ENCODE measurements at places on chromosomes 7 and 10.
A peak's percentile ranks its signal among the peaks of the same experiment; 100 is the strongest.

DNA sequence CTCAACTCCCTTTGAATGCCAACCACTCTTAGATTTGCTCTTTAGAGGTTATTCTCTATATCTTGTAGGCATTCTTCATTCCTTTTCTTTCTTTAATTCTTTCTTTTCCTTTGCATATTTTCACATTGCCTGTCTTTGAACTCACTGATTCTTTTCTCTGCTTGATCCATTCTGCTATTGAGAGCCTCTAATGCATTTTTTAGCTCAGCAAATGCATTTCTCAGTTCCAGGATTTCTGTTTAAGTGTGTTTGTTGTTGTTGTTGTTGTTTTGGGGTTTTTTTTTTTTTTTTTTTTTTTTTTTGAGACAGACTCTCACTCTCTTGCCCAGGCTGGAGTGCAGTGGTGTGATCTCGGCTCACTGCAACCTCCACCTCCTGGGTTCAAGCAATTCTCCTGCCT, 71.6 kb downstream of the FBXL13 start:
- no peak for DNase-seq

DNA sequence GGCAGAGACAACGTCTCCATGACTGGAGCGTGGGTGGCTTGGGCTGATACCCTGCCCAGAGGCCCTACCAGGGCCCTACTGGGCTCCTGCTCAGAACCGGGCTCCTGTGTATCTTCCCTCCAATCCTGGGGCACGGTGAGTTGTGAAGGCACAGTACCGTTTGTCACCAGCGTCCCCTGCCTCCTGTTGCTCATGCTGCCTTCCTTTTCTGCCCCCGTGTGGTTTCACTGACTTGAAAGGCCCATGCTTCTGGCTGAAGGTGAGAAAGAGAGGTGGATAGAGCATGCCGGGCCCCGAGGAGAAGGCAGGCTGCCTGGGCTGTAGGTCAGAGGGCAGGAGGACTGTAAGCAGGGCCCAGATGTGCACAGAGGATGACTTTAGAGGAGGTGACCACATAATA, 9.1 kb upstream of the DMBT1 start:
- peak; percentile 38 for DNase-seq

DNA sequence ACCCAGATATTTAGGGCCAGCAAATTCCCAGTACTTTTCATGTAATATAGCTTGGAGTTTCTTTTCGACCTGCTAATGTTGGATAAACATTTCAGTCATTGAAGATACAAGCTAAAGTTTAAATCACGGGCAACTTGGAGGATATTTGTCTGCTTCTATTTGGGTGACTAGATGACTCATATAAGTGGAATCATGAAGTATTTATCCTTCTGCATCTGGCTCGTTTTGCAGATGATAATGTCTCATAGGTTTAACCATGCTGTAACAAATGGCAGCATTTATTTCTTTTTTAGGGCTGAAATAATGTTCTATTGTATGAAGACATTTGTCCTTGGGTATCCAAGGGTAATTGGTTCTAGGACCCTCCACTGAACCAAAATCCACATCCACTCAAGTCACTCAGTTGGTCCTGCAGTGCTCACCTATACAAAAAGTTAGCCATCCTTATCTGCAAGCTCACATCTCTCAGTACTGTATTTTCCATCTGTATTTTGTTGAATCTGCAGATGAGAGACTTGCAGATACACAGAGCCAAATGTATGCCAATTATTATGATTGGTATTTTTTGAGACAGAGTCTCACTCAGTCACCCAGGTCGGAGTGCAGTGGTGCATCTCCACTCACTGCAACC, 187.2 kb upstream of the CSTF2T start:
- DNase-seq = no peak

GRCh38 chr7:67462781-67463191, 466.2 kb downstream of the TYW1 start:
- DNase-seq = peak; percentile 27

DNA sequence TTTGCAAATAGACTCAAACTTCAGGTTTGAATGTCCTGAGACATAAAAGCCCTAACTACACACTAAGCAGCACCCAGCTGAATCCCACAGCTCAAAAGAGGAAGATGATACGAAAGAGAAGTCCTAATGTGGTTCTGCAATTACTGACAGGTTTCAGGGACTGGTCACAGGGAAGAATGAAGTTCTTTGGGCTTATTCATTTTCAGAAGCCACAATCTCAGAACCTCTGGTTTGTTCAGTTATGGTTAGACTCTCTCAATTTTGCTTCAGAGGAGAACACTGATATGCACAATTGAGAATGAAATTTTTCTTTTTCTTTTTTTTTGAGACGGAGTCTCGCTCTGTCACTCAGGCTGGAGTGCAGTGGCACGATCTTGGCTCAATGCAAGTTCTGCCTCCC, 94.6 kb upstream of the FAM180A start:
- DNase-seq = no peak

GRCh38 chr7:45416846-45417245, 157.3 kb upstream of the ADCY1 start:
- no peak for DNase-seq

DNA sequence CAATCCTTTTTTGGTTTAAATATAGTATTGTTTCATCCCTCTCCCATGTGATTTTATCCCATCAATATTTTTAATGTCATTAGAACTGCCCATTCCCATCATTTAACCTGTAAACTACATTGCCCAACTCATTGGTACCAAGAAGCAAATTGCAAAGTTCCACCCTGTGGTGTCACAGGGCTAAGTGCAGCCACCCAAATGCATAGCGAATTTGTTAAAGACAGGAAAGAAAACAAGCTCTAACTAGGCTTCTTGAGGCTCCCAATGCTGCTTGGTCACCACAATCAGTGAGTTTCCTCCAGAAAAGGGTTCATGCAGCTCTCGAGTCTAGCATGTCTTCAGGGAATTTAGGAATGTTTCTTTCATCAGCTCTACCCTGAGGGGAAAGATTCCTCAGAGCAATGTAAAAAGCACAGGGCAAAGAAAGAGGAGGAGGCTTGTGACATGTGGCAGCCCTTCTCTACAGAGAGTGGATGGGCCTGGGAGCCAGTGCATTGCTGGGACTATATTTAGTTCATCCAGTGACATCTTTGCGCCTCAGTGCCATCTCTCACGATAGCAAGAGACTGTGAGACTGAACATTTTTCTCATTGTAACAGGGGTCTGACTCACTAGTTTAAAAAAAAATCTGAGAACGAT, 58.1 kb downstream of the CAV1 start:
- DNase-seq = no peak

DNA sequence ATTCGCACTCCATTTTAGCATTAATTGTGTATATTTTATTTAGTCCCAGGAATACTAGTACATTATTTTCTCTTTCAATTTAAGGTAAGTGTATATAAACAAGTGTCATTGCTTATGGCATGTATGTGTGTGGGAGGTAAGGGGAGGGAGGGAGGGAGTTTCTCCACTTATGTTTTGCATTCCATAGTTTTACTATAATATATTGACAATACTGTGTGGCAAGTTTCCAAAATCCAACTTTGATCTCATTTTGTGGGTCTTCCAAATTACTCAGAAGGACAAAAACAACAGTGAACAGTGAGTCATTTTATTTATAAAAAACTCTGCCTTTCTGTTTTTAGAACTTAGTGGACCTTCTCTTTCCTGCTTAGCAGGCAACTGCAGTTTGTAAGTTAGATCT, 102.3 kb upstream of the SEMA3E start:
- no peak for DNase-seq

DNA sequence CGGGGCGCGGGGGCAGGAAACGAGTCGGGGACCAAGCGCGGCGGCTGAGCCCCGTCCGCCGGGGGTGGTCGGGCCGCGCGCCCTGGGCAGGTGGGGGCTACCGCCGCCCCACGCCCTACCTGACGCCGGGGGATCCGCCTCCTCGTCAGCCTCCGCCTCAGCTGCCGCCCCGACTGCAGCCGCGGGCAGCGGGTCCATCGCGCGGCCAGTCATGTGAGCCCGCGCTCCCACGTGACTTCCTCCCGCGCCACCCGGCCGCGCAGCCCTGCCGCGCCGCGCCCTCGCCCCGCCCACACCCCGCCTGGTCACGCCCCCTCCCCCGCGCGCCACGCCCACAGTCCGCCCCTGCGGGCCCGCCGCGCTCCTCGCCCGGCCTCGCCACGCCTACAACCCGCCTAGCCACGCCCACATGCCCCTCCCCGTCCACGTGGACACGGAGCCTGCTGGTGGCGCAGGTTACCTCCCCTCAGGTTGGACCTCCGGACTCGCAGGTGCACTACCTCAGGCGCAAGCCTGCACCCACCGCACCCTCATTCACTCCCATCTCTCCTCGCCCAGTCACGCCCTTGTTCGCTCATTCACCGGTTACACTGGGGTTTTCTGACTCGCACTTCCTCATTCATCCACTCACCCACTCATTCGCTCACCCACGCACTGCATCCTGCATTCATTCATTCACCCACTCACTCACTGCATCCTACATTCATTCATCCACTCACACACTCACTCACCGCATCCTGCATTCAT, at the start of gene SNX8:
TSS of gene SNX8 (minus strand) at position 233 of the 747 bp plus-strand sequence. CDS start at position 213, 20 bp downstream.
- DNase-seq = peak; percentile 92

DNA sequence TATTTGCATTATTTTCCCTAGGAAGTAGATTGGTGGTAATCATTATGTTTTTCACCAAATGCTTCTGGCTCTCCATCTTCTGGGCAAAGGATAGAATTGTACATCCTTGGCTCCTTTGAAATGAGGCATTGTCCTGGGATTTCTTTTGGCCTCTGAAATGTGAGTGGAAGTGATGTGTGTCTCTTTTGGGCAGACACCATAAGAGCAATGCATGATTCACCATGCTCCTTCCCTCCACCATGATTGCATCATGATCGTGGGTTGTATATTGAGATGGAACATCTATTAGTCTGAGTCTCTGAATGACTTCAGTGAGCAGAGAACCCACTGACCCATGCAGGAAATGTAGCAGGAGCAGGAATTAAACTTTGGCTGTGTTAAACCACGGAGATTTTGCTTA, 49.2 kb downstream of the ADRA2A start:
- no peak for DNase-seq

DNA sequence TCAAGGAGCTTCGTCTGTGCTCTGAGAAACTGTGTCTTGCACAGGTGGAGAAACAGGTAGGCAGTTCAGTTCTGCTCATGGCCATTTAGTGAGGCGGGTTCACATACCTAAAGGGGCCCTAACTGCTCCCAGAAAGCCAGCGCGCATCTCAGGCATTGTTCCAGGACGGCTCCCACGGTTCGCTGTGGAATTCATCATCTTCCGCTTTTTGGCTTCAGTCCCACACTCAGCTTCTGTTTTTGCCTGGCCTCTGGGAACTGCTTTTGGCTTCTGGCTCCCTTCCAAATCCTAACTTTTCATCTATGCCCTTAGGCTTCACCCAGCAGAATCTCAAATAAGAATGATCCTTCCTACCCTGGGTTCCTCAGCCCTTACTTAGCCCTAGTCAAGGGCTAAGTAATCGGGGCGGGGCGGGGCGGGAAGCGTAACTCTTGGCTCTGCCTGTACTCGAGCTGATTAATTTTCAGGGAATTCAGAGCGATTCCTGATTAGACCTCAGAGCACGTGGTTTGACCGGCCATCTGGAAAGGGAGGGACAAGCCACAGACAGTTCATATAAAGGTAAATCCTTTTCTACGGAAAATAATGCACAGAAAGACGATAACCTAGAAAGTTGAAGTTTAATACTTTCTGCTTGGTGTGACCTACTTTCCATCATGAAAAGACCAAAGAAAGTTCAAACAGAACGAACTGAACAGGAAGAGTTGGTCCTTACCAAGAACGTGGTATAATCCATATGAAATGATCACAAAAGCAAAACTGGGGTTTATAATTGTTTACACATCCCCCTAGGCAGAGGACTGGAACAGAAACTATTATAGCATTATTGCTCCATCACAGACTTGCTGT, 105.7 kb downstream of the ST8SIA6 start:
- no peak for DNase-seq

DNA sequence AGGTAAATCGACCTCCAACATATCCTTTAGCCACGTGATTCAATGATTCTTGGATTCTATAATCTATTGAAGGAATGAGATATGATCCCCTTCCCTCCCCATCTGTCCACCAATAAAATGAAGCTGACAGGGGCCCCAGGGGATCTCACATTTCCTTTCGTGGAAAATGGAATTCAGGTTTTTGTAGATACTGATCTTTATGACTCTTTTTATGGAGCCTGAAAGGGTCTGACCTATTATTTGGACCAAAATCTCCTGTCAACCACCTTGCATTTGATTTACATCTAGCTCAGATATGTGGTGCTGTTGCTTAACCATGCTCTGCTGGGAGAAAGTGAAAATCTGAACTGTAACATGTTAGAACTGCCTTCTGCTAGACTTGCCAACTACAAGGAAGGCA, 234.0 kb upstream of the CXCL12 start:
- DNase-seq = no peak

GRCh38 chr7:17207220-17207619, 91.2 kb upstream of the AHR start:
- DNase-seq = no peak

DNA sequence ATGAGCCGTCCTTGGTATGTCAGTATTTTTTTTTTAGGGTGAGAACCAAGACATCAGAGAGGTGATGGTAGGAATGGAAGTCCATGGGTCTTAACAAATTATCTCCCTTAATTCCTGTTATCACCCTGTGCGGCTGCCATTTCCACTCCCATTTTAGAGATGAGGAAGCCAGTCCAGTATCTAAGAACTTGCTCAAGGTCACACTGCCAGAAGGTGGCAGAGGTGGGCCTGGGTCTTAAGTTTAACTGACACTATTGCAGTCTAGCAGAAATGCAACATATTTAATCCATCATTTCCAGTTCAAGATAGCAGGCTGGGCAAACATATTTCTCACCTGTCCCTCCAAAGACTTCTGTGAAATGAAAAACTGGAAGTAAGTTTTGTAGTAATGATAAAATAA, 108.3 kb downstream of the GLI3 start:
- DNase-seq = no peak

GRCh38 chr7:142375710-142376313, 118.0 kb upstream of the PRSS58 start:
- no peak for DNase-seq

DNA sequence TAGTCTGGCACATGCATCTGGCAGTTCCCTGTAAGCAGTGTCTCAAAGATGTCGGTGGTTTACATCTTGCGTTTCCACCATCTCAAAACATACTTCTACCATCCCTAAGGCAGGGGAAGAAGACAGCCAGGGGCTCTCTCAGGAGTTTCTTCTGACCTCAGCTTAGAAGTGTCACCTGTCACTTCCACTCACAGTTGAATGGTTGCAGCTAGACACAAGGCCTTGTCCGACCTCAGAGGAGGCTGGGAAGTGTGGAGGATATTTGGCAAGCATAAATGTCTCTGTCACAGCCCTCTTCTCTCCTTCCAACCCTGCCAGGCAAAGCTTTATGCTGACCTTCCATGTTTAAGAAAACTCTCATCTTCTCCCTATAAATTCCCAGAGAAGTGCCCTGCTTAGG, 193.3 kb downstream of the HERPUD2 start:
- DNase-seq = no peak

Measured in Ammon's horn (tissue), 1 donor.